ENCODE measurements at places on chromosomes 6 and 20.

GRCh38 chr20:5925551-5925950, 24.8 kb downstream of the TRMT6 start:
- no peak for DNase-seq

- DNase-seq, result peak; percentile 73
Observed at GRCh38 chr6:132933090-132933489, 118.7 kb downstream of the RPS12 start.

- DNase-seq, result no peak
Observed at GRCh38 chr6:43812850-43813578, 43.0 kb downstream of the VEGFA start.

- no peak for DNase-seq
Observed at GRCh38 chr20:57783196-57783595, 73.4 kb upstream of the PMEPA1 start.

DNA sequence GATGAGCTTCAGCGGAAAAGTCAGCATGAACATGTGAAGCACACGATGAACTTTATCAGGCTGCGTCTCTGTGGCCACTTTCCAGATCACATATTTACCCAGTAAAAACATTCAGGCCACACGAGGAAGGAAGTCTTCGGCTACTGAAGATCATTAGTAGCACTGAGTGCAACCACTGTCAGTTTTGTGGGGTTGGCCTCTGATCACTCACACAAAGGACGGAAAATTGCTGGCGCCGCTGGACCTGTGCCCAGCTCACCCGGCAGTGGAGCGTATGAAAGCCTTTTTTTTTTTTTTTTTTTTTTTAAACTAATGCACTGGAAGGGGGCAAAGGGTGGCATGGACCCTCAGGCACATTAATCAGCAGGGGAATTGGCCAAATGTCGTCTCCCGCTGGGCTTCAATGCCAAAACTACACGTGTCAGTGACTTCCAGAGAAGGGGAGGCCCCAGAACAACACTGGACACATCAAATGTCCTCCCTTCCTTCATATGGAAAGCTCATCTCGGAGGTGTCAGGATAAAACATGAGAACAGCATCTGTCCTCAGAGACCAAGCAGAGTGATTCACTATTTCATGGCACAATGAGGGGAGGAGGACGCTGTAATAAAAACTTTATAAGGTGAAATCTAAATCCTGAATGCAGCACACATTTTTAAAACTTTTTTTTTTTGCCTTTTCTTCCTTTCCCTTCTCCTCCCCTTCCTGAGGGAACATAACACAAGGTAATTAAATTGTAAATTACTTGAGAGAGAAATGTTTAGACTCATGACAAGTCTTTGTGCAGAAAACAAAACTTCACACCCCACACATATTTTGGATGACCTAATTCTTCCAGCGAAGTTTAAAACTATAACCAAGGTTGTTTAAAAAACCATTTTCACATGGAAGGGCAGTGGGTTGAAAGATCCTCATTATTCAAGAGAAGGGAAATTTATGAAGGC, 223.4 kb downstream of the FOXC1 start:
- peak; percentile 83 for DNase-seq

DNA sequence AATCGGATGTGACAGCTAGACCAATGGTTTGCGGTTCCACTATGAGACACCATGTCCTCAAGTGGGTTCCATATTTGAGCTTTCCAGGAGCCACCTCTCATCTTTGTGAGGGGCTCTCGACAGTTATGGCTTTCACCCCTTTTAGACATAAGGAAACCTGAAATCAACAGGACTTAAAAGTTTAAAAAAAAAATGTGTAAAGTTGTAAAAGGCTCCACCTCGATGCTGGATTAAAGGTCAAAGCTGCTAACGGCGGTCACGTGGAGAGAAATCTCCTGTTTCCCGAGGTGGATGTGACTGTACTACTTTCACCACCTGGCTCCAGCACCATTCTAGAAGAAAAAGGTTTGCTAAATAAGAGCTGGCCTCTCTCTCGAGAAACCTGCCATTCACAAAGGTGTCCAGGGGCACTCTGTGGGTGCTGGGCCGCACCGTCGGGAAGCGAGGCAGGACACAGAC, 542 bp downstream of the ATP5F1E start:
- peak; percentile 28 for DNase-seq

DNA sequence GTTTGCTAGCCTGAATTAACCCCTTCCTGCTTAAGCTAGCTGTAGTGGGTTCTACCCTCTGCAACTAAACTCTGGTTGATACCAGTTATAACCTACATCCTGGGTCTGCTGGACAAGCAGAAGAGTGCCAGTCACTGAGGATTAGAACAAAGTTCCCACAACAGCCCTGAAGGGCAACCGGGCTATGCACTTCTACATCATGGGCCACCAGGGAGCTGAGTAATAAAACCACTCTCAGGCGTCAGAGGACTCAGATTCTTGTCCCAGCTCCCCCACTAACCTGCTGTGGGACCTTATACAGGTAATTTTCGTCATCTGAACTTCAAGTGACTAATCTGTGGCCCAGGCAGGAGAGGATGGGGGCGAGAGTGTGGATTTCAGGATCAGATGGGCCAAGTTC, 56.8 kb downstream of the EYA2 start:
- DNase-seq, result no peak

DNA sequence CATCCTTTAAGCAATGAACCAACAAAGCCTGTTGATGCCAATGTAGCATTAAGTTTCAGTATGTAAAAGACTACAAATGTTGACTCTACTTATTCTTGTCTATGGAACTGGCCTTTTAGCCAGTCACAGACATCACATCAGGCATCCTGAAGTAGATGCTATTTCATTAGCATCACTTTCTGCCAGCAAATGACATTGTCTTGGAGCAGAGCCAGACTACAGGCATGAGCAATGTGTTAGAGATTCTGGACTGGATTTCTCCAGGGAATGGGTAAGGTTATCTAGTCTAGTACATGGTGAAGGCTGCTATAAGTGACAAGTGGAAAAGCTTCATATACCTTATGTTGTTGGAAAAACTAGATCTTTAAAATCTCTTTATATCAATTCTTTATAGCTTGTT, 142.9 kb downstream of the ADGRB3 start:
- DNase-seq, result peak; percentile 65

DNA sequence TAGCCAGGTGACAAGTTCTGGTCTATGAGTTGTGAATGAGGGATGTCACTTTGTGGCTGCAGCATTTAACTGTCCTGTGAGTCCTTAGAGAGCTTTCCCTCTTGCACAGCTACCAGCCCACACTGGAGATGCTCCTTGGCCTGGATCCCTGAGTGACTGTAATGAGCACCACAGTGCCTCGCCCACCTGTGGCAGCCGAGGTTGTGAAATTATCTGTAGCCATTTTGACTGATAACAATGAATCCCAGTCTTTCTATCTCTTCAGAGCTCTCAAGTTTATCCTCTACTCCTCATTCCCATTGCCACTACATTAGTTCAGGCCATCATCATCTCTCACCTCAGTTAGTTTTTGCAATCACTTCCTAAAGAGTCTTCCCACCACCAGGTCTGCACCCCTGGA, 41.3 kb upstream of the BEND3 start:
- DNase-seq, result no peak

GRCh38 chr6:106886922-106887797, 87.4 kb downstream of the CD24 start:
- DNase-seq, result peak; percentile 33

DNA sequence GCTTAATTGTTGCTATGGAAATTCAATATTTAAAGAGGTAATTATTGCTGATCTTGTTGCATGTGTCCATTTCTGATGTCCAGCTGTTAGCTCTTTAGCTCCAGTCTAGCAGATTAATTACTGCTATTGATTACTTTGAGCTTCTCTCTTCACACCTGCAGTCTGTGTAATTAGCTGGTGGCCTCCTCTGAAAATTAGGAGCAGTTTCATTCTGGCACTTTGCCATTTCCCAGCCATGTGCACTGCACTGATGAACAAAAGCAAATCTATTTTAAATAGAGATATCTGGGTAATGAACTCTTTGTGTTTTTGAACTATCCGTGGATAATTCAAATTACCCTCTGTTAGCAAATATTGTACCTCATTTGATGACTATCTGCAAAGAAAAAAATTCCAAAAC, 275.9 kb downstream of the RNF144B start:
- DNase-seq, result no peak

GRCh38 chr6:118391086-118391485, 157.0 kb upstream of the PLN start:
- no peak for DNase-seq
